Activated naive CD8-positive, alpha-beta T cell treated with anti-CD3 and anti-CD28 coated beads, Interleukin-2, amount 10 ng/mL, durations not matched to agents 7 days and 5 days (primary cell): ENCODE measurements at places on chromosomes 12 and 14. TPM values are rescaled to one million over a fixed set of nuclear protein-coding genes. Genes with fewer than 3 reads are reported as not detected.
A peak's percentile ranks its signal among the peaks of the same experiment; 100 is the strongest.

DNA sequence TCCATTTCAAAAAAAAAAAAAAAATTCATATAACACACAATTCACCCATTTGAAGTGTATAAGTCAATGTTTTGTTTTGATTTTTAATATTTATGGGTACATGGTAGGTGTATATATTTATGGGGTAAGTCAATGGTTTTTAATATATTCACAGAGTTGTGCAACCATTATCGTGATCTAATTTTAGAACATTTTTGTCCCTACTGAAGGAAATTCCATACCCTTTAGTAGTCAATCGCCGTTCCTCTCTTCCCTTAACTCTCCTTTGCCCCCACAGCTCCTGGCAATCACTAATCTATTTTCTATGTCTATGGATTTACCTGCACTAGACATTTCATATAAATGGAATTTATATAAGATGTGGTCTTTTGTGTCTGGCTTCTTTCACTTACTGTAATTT, 92.8 kb downstream of the TRAFD1 start:
- H3K27me3 ChIP-seq = no peaks in the 10 kb centered on the region
- H3K27ac ChIP-seq = no peak overlapping the region
- H3K4me1 ChIP-seq = no peaks in the 10 kb centered on the region
- DNase-seq = no peak
- H3K4me3 ChIP-seq = no peak overlapping the region
- peaks cover 10% of the 10 kb centered on the region for H3K36me3 ChIP-seq

DNA sequence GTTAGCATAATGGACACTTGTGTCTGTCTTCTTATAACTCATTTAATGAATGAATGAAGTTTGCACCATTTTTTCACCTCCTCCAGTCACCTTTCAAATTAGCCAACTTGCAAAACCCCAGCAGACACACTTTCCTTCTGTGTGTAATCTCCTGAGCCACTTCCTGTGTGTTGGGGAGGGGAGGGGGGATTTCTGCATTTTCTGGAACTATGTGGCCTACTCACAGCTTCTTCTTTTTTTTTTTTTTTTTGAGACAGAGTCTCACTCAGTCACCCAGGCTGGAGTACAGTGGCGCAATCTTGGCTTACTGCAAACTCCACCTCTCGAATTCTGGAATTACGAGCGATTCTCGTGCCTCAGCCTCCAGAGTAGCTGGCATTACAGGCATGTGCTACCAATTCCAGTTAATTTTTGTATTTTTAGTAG, 4.1 kb upstream of the SERPINA1 start:
- H3K27ac ChIP-seq = no peak overlapping the region
- DNase-seq = no peak
- H3K4me3 ChIP-seq = peak overlapping the region; percentile 9
- H3K27me3 ChIP-seq = peaks cover 1% of the 10 kb centered on the region
- H3K4me1 ChIP-seq = peaks cover 16% of the 10 kb centered on the region
- no peaks in the 10 kb centered on the region for H3K36me3 ChIP-seq

GRCh38 chr14:96320605-96321004, 42.5 kb downstream of the ATG2B start:
- no peak overlapping the region for H3K4me3 ChIP-seq
- H3K27me3 ChIP-seq = no peaks in the 10 kb centered on the region
- H3K36me3 ChIP-seq = peaks cover 3% of the 10 kb centered on the region
- no peak for DNase-seq
- no peak overlapping the region for H3K27ac ChIP-seq

DNA sequence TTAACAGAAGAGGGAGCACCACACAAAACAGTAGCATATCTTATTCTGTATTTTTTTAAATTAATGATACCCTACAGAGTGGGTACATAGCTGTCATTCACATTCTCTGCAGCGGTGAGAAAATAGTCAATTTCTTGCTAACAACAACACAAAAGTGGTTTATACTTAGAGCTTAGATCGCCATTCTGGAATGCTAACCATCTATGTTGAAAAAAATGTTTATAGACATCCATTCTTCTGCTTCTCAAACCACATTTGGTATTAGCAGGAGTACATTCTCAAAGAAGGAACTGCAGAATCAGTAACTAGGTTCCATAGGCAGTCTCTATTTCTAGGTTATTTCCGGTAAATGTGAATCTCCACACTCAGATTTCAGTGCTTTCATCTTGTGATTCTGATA, 185.9 kb downstream of the PPFIA2 start:
- H3K27me3 ChIP-seq = no peaks in the 10 kb centered on the region
- H3K4me1 ChIP-seq = no peaks in the 10 kb centered on the region
- no peak for DNase-seq
- H3K36me3 ChIP-seq = no peaks in the 10 kb centered on the region
- no peak overlapping the region for H3K27ac ChIP-seq

DNA sequence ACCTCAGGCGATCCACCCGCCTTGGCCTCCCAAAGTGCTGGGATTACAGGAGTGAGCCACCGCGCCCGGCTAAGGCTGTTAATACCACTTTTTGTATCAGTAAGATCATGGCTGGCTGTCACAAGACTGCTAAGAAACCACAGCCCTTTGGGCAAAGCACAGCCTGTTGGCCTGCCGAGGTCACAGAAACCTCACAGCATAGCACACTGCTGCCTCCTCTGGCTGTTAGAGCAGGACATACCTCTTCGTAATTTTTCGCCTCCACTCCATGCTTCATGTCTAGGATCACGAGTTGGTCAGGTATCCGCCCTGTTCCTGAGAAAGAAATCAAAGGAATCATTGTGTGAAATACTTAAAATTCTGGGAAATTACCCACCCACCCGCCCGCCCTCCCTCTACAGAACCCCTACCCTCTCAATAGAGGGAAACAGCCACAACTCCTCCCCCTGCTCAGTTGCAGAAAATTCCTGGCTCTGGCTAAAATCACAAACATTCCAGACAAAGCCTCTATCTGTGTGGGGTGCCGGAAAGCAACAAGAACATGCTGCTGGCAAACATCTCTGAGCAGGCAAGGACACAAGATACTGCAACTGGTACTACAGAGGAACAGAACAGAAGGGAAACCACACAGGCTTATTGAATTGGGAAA, 20.7 kb upstream of the NEK9 start:
- no peak overlapping the region for H3K4me3 ChIP-seq

DNA sequence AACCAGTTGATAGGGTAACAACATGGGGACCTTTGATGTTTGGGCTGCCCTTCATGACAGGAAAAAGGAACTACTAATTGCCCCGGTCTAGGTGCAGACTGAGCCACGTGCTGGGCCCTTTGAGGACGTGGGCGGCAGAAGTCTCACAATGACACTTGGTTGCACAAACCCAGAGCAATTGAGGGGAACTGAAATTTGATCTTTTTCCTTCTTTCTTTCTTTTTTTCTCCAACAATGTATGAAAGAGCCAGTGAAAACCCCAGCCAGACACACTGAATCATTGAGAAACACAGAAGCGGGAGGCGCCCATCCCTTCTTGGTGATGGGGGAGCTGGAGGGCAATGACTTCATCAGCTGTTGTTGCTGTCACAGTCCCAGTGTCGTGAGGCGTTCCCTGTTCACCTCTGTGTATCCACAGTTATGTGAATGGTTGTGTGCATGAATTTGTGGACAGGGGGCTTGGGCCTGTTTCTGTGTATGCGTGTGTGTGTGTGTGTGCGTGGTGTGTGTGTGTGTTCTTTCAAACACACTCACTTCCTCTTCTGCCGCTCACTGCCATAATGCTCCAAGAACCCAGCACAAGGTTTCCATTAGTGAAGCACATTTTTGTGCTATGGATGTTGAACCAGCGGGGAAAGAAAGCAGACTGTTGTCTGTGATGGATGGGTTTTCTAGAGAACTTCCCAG, 137.5 kb upstream of the CCND2 start:
- H3K4me1 ChIP-seq = peaks cover 38% of the 10 kb centered on the region
- no peak for DNase-seq
- H3K27me3 ChIP-seq = no peaks in the 10 kb centered on the region
- peaks cover 7% of the 10 kb centered on the region for H3K36me3 ChIP-seq

GRCh38 chr14:42407153-42407552, 800.5 kb downstream of the LRFN5 start:
- H3K36me3 ChIP-seq = no peaks in the 10 kb centered on the region
- H3K4me1 ChIP-seq = no peaks in the 10 kb centered on the region
- H3K4me3 ChIP-seq = no peak overlapping the region
- no peak overlapping the region for H3K27ac ChIP-seq
- H3K27me3 ChIP-seq = no peaks in the 10 kb centered on the region

- peaks cover 2% of the 10 kb centered on the region for H3K4me1 ChIP-seq
- no peaks in the 10 kb centered on the region for H3K36me3 ChIP-seq
- H3K27me3 ChIP-seq = no peaks in the 10 kb centered on the region
- no peak overlapping the region for H3K27ac ChIP-seq
- DNase-seq = no peak
Observed at GRCh38 chr12:26010293-26010821, 51.9 kb downstream of the RASSF8 start.

GRCh38 chr14:24463884-24464785, 21.6 kb upstream of the SDR39U1 start:
- peak overlapping the region; percentile 54 for H3K4me3 ChIP-seq
- H3K27ac ChIP-seq = peak overlapping the region; percentile 63
- peaks cover 40% of the 10 kb centered on the region for H3K36me3 ChIP-seq
- DNase-seq = no peak
- peaks cover 20% of the 10 kb centered on the region for H3K4me1 ChIP-seq

DNA sequence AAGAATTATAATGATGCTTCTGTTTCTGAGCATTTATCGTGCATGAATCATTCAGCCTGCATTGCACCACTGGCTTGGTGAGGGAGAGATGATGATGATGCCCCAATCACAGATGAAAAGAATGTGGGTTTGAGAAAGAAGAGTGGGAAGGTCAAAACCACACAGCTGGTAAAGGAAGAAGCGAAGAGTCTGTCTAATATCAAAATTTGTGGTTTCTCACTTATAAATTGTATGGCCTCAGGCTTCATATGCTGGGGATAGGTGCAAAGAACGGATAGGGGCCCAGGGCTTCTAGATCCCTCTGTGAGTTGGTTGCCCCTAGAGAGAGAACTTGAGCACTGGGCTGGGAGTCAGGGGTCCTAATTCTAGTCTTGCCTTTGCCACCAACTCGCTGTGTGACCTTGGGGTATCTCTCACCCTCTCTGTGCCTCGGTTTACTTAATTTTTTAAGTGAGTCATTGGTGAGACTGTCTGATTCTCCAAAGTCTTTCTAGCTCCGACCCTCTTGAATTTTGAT, 2.2 kb downstream of the OASL start:
- no peak for DNase-seq
- peak overlapping the region; percentile 98 for H3K27ac ChIP-seq
- H3K27me3 ChIP-seq = peaks cover 1% of the 10 kb centered on the region
- peaks cover 45% of the 10 kb centered on the region for H3K4me1 ChIP-seq
- H3K4me3 ChIP-seq = peak overlapping the region; percentile 98

GRCh38 chr12:70560671-70561070, 76.6 kb downstream of the PTPRB start:
- no peaks in the 10 kb centered on the region for H3K4me1 ChIP-seq
- H3K27me3 ChIP-seq = peaks cover 5% of the 10 kb centered on the region
- DNase-seq = no peak
- H3K36me3 ChIP-seq = no peaks in the 10 kb centered on the region
- H3K27ac ChIP-seq = no peak overlapping the region

DNA sequence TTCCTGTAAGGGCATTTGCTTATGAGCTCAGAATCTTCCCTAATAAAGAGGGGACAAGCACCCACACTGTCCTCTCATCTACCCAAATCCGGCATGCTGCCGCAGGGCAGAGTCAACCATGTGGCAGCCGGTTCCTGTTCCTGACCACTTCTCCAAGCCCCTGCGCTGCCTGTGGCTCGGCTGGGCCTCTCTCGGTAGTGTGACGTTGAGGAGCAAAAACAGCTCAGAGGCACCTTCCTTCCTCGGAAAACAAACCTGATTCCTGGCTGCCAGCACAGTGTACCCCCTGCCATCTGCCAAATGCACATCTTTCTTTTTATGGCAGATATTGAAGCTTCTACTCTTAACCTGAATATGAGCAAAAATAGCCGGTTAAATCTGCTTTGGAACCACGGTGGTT, 50.5 kb downstream of the CFAP251 start:
- H3K36me3 ChIP-seq = peaks cover 4% of the 10 kb centered on the region
- H3K27ac ChIP-seq = no peak overlapping the region
- H3K4me3 ChIP-seq = no peak overlapping the region
- H3K27me3 ChIP-seq = peaks cover 4% of the 10 kb centered on the region
- no peak for DNase-seq

DNA sequence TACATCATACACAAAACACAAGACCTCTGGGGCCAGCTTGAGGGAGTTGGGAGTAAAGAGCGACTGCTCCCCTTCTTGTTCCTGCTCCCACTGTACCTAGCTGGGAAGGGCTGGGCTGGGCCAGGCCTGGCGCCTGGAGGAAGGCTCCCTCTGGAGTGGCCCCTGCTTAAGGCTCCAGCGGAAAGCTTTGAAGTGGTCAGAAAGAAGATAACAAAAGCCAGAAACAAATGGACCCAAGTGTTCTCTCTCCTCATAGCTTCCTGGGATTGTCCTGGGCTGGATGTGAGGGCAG, 25.3 kb downstream of the PRPF40B start:
- peaks cover 29% of the 10 kb centered on the region for H3K4me1 ChIP-seq
- H3K27me3 ChIP-seq = no peaks in the 10 kb centered on the region
- H3K4me3 ChIP-seq = no peak overlapping the region
- H3K27ac ChIP-seq = peak overlapping the region; percentile 58
- no peak for DNase-seq
- H3K36me3 ChIP-seq = peaks cover 29% of the 10 kb centered on the region

DNA sequence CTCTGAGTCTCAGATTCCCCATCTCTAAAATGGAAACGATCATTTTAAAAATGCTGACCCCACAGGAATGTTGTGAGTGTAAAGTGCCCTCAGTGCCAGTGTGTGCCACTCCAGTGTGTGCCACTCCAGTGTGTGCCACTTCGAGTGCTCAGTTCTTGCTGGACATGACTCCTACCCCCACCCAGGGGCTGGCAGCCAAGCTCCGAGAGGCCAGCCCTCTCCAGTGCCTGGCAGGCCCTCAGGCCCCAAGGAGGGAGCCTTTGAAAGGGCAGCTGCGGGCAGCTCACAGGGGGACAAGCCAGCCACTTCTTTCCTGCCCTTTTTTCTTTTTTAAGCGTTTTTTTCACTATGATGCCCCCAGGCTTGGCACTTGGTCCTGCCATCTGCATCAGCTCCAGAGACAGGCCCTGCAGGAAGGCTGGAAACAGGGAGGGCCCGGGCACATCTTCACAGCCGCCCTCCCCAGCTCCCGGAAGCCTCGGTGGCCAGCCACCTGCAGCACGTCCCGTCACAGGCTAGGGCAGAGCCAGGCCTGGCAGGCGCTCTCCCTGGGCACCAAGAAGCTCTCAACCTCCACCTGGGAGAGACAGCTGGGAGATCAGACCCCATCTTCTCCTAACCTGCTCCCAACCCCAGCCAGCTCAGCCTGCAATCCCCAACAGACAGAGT, 29.8 kb downstream of the NCOR2 start:
- no peak for DNase-seq
- no peak overlapping the region for H3K4me3 ChIP-seq
- no peaks in the 10 kb centered on the region for H3K27me3 ChIP-seq
- no peaks in the 10 kb centered on the region for H3K36me3 ChIP-seq
- no peak overlapping the region for H3K27ac ChIP-seq
- peaks cover 15% of the 10 kb centered on the region for H3K4me1 ChIP-seq

GRCh38 chr14:70391493-70392391, 25.1 kb downstream of the SYNJ2BP start:
- H3K27me3 ChIP-seq = no peaks in the 10 kb centered on the region
- H3K36me3 ChIP-seq = peaks cover 3% of the 10 kb centered on the region
- DNase-seq = no peak
- no peak overlapping the region for H3K27ac ChIP-seq
- H3K4me3 ChIP-seq = no peak overlapping the region

GPN3 gene
- total RNA-seq = 23.4 TPM

EVL gene
- total RNA-seq = 1,144 TPM

MYO1H gene
- not detected for total RNA-seq

SLC10A1 gene
- total RNA-seq = not detected

ADAMTS20 gene
- not detected for total RNA-seq

TSPAN19 gene
- total RNA-seq = not detected
